ENCODE measurements at places on chromosomes 2 and 18. TPM values are rescaled to one million over a fixed set of nuclear protein-coding genes. Genes with fewer than 3 reads are reported as not detected.

- peak; percentile 78 for DNase-seq
- no peak overlapping the region for H3K27ac ChIP-seq
- peak overlapping the region; percentile 34 for H3K4me3 ChIP-seq
- H3K36me3 ChIP-seq: no peaks in the 10 kb centered on the region
These were observed 48.5 kb downstream of the KCNIP3 start for GRCh38 chr2:95345563-95346230.

DNA sequence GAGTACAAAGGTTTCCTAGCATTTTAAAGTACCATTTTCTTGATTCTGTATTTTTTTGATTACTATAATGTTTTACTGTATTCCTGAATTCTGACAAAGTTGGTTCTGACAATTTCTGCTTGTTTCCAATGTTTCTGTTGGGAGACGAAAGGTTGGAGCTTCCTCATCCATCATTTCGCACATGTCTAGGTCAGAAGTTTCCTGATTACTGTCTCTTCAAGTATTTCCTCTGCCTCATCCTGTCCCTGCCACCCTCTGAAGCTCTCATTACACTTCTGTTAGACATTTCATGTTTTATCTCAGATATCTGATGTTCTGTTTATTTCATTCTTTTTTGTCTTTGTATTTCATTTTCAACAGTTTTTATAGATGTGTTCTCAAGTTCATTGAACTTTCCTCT, 895.8 kb downstream of the TSN start:
- no peaks in the 10 kb centered on the region for H3K27me3 ChIP-seq
- no peaks in the 10 kb centered on the region for H3K4me1 ChIP-seq
- DNase-seq: no peak
- H3K27ac ChIP-seq: no peak overlapping the region

- H3K4me3 ChIP-seq: no peak overlapping the region
- no peak for DNase-seq
- no peak overlapping the region for H3K27ac ChIP-seq
- no peaks in the 10 kb centered on the region for H3K27me3 ChIP-seq
- no peaks in the 10 kb centered on the region for H3K36me3 ChIP-seq
These were observed 3.4 kb downstream of the TMEM18 start for GRCh38 chr2:673615-674320.

GCKR gene
- 17.3 TPM for polyA plus RNA-seq

CFAP221 gene
- polyA plus RNA-seq: 4.8 TPM

DNA sequence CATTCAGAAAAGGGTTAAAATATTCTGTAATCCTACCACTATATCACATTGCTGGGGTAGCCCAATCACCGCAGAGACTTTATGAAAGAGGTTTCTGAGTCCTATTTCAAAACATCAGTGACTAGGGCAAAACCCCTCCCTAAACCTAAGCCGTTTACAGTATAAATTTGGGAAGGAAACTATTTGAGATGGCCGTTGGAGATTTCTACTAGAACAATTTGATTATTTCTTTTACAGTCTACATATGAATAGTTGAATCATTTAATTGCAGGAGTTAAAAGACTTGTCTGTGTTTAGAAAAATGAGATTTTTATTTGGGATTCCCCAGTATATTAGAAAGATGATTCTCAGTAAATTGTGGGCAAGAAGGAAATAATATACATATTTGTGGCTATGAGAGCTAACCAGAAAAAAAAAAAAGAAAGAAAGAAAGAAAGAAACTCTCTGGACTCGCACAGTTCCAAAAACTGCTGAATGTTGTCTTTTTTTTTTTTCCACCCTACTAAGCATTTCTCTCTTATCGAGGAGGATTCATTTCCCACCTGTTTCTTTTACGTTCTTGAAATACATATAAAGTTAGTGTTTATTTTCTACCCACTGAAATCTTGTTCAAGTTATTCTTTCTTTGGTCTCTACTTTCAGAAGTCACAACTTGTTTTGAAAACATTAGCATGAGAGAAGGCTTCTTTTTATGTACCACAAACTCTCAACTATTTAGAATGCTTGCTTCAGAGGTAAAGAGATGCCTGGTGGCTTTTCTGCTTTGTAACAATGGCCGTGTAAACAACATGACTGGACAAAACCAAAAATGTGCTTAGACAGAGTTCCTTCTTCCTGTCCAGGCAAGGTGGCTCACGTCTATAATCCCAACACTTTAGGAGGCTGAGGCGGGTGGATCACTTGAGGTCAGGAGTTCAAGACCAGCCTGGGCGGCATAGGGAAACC, 65.9 kb downstream of the BCL2 start:
- H3K4me1 ChIP-seq: no peaks in the 10 kb centered on the region
- no peak for DNase-seq
- H3K36me3 ChIP-seq: no peaks in the 10 kb centered on the region
- H3K4me3 ChIP-seq: no peak overlapping the region

- H3K4me1 ChIP-seq: peaks cover 54% of the 10 kb centered on the region
- no peaks in the 10 kb centered on the region for H3K27me3 ChIP-seq
- no peak overlapping the region for H3K27ac ChIP-seq
- no peak for DNase-seq
- no peaks in the 10 kb centered on the region for H3K36me3 ChIP-seq
These were observed 128.9 kb downstream of the HDAC4 start for GRCh38 chr2:239271882-239272281.

DNA sequence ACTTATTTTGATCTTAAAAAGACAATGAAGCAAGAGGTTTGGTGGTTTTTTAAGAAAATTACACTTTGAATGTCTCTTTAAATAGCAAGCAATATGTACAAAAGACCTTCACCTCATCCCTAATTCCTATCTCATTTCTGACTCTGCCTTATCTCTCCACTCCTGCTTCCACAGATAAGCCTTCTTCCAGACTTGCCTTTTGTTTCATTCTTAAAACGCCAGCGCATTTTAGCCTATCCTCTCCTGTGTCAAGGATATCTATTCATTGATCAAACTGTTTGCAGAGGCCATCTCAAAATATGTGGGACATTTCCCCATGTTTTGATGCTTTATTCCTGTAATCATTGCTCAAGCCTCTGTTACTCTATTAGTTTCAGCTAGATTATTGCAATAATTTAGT, 562.5 kb downstream of the PARD3B start:
- no peak overlapping the region for H3K27ac ChIP-seq
- no peak overlapping the region for H3K4me3 ChIP-seq
- no peaks in the 10 kb centered on the region for H3K4me1 ChIP-seq
- no peaks in the 10 kb centered on the region for H3K36me3 ChIP-seq
- DNase-seq: peak; percentile 26
- H3K27me3 ChIP-seq: no peaks in the 10 kb centered on the region

GRCh38 chr2:4551691-4552474, 848.5 kb downstream of the DCDC2C start:
- H3K4me1 ChIP-seq: no peaks in the 10 kb centered on the region
- no peaks in the 10 kb centered on the region for H3K36me3 ChIP-seq
- H3K27me3 ChIP-seq: no peaks in the 10 kb centered on the region
- H3K27ac ChIP-seq: no peak overlapping the region
- no peak for DNase-seq

CCL20 gene
- 0.51 TPM for polyA plus RNA-seq

DNA sequence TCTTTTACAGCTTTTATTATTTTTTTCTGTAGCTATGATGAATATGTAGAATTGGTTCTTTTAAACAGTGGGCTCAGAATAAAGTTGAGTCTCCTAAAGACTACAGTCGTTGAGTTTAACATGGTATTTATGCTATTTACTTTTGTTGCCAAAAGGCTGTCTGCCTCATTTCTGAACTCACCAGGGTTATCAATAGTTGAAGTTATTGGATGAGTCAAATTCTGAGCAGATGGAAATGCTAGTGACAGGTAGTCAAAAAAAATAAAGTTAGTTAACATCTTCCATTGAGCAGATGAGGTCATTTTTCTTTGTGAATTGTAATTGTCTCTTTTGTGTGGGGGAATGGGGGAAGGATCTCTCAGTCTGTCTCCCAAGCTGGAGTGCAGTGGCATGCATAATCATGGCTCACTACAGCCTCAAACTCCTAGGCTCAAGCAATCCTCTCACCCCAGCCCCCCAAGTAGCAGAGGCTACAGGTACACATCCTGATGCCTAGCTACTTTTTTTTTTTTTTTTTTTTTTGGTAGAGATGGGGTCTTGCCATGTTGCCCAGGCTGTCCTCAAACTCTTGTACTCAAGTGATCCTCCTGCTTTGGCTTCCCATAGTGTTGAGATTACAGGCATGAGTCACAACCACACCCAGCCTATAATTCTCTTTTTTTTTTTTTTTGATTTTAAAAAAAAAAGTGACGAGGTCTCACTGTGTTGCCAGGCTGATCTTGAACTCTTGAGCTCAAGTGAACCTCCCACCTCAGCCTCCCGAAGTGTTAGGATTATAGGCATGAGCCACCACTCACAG, 8.9 kb downstream of the PAPOLG start:
- no peak for DNase-seq
- no peaks in the 10 kb centered on the region for H3K4me1 ChIP-seq
- H3K27me3 ChIP-seq: no peaks in the 10 kb centered on the region
- H3K4me3 ChIP-seq: no peak overlapping the region
- peaks cover 60% of the 10 kb centered on the region for H3K36me3 ChIP-seq

DNA sequence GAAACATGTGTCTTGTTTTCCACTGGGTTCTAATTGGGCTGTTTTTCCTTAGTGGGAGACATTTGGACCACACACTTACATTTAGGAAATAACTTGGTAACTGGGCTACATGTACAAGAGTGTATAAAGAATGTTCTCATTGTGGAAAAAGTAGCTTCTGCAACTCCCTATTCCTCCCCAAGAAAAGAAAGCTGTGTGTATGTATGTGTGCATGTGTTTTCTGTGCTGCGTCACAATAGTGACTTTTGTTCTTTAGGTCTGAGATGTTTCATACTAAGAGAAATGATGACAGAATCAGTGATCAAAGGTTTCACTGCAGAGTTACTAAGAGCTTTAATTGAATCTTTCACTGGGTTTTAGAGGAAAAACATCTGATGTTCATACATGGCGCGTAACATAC, 82.7 kb downstream of the TANC1 start:
- H3K36me3 ChIP-seq: no peaks in the 10 kb centered on the region
- no peak overlapping the region for H3K4me3 ChIP-seq
- no peak overlapping the region for H3K27ac ChIP-seq
- H3K4me1 ChIP-seq: no peaks in the 10 kb centered on the region
- no peak for DNase-seq
- no peaks in the 10 kb centered on the region for H3K27me3 ChIP-seq

ALPG gene
- polyA plus RNA-seq: not detected

NIFK gene
- 80.9 TPM for polyA plus RNA-seq

RAB6C gene
- polyA plus RNA-seq: 0.24 TPM

Data from adrenal gland (tissue), 19 donors.